ENCODE measurements at places on chromosomes 6 and 20.

- no peak for DNase-seq
These were observed 5.1 kb upstream of the FAM50B start for GRCh38 chr6:3844097-3844463.

GRCh38 chr20:37282556-37282955 lies 6.9 kb upstream of the MANBAL start:
- no peak for DNase-seq

GRCh38 chr20:17320456-17320855 lies 93.6 kb downstream of the PCSK2 start:
- DNase-seq: no peak

GRCh38 chr6:148166339-148166968 lies 176.2 kb upstream of the SASH1 start:
- DNase-seq: no peak

GRCh38 chr20:24850176-24850575 lies 98.9 kb upstream of the CST7 start:
- DNase-seq: no peak

GRCh38 chr6:119303164-119303887 lies 46.2 kb downstream of the MAN1A1 start:
- no peak for DNase-seq

DNA sequence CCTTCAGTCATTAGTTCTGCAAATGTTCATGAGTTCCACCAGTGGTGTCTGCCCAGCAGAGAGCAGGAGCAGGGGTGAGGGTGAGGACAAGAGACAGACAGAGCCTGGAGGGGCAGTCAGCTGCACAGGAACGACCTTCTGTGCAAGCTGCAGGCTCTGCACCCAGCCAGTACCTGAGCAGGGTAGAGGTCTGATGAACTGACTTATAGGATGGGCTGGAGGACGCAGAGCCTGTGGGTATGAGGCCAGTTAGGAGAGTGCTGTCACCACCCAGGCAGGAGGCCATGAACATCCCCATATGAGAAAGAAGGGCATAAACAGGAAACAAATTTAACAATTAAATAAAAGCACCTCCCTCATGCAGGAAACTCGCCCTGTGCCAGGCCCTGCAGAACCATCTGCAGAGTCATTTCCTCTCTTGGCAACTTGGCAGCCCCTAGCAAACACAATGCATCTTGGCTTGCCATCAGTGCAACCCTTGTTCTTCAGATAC lies 17.9 kb downstream of the C6orf15 start:
- DNase-seq: peak; percentile 23

GRCh38 chr6:169239181-169239580 lies 14.5 kb downstream of the THBS2 start:
- DNase-seq: no peak

- DNase-seq: no peak
These were observed 506.6 kb downstream of the FRK start for GRCh38 chr6:115554060-115554459.

DNA sequence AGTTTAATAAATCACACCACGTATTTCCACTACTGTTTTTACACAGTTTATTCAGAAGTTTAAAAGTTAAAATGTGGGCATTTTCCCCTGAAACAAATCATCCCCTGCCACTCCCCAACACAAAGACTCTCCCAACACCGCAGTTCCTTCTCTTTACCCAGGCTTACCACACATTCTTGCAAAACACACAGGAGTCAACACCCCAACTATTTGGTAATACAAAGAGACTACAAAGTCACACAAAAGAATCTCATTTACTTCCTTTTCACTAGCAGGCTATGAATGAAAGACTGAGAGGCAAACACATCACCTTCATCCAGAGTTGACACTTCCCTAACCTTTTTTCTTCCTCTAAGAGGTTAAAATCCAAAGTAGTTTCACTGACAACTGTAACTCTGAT lies 51.1 kb downstream of the KCTD20 start:
- no peak for DNase-seq

GRCh38 chr20:46900086-46900485 lies 5.4 kb downstream of the EYA2 start:
- DNase-seq: no peak

DNA sequence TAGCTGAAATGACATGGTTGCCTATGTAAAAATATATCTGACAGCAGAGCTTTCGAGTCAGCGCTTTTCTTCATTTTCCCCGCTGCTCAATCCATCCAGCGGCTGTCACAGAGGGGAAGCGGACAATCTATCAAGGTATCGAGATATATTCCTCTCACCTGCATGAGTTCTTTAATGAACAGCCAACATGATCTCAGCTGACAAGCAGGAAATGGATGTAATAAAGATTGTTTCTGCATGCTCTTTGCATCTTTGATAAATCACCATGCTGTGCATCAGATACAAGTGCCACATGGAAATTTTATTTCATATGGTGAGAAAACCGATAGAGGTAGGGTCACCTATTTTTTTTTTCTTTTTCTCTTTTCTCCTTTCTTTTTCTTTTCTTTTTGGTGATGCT lies 602.3 kb upstream of the MMS22L start:
- DNase-seq: no peak

GRCh38 chr6:26124781-26125685 lies 37.8 kb downstream of the HFE start:
- DNase-seq: peak; percentile 39
